Neural crest cell (in vitro differentiated cells): ENCODE measurements at places on chromosomes 4 and X. TPM values are rescaled to one million over a fixed set of nuclear protein-coding genes. Genes with fewer than 3 reads are reported as not detected.

The MAGEA10 gene
- not detected in 2 replicates for total RNA-seq

The UTP3 gene
- total RNA-seq, result 29.5 and 30.1 TPM in 2 replicates

The CTAG1B gene
- total RNA-seq, result not detected in 2 replicates

The PSAPL1 gene
- not detected in 2 replicates for total RNA-seq

DNA sequence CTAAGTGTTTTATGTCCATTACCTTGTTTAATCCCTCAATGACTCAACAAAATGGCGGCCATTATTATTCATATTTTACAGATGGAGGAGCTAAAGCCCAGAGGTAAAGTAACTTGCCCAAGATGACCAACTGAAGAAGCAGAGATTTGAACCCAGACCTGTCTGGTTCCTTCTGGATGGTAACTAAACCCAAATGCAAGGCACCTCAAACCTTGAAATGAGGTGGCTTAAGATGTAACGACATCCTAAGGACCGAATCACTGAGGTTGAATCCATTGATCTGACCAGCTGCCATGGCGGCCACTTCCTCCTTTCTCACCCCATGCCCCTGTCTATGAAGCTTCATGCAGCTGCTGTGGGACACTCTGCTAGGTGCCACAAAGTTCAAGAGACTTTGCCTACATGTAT lies 932 bp downstream of the TLR10 start:
- DNase-seq, result no peak

The FAM53A gene
- 3.6 and 4.3 TPM in 2 replicates for total RNA-seq

The NUDT9 gene
- 22.6 and 25.4 TPM in 2 replicates for total RNA-seq

GRCh38 chr4:174689618-174690017 lies 139.4 kb downstream of the GLRA3 start:
- no peak for DNase-seq

- DNase-seq, result no peak
Observed at GRCh38 chr4:61397174-61397573, 197.0 kb downstream of the ADGRL3 start.
